ENCODE measurements at places on chromosomes 3 and 15. TPM values are rescaled to one million over a fixed set of nuclear protein-coding genes. Genes with fewer than 3 reads are reported as not detected.

DNA sequence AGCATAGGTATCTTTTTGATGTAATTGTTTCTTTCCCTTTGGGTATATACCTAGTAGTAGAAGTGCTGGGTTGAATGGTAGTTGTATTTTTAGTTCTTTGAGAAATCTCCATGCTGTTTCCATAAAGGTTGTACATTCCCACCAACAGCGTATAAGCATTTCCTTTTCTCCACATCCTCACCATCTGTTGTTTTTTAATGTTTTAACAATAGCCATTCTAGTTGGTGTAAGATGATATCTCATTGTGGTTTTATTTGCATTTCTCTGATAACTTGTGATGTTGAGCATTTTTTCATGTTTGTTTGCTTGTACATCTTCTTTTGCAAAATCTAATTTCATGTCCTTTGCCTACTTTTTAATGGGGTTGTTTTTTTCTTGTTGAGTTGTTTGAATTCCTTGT, 80.0 kb upstream of the TMC3 start:
- DNase-seq, result no peak

GRCh38 chr15:68930268-68931022, at the start of gene SPESP1:
Gene SPESP1, plus strand, starts transcription at chr15:68930525. Its CDS starts 129 bp downstream, at chr15:68930654.
- DNase-seq, result peak; percentile 43

DNA sequence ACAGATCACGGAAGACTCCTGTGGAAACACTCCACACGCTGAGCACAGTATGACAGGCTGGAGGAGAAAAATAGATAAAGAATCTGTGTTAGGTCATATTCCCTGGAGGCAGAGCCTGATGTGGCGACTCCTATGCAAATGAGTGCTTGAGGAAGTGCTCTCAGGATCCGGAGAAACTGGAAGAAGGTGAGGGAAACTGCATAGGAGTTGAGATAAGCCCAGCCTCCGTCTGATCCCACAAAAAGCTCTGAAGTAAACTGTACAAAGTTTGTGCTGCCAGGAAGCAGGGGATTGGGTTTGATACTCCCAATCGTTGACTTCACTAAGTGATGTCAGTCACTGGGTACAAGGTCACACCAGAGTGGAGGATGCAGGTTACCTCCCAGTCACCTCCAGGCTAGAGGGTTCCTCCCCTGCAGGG, 33.4 kb downstream of the OSBPL10 start:
- DNase-seq, result no peak

DNA sequence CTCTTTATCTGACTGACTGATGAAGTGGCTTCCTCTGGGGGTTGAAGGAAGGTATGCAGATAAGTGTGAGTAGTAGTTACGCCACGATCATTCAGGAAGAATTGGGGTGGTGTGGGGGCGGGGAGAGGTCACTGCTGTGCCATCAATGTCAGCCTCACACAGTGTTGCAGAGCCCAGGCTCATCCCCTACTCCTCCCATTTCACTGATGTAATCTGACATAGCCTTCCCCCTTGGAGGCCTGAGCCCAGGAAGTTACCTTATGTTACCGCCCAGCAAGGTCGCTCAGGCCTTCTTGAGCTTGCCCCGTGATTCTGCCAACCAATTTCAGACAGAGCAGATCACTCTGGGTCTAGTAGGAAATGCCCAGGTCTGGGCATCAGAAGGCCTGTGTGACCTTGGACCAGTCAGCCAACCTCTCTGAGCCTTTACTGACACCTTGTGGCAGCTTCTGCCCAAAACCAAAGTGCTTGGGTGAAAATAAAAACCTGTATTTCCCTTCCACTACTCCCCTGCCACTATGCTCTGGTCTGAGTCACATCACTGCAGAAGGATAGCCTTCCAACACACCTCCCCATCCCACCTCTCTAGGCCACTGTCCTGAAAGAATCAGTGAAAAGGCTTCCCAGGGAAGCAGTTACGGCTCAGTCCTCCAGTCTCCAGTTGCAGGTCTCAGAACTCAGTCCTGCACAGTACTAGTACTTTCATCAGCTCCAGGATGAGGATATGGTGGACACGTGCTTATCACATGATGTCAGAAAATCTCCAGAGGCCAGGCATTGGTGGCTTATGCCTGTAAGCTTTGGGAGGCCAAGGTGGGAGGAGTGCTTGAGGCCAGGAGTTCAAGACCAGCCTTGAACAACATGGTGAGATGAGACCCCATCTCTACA, 28.1 kb upstream of the INSYN1 start:
- DNase-seq, result peak; percentile 34

GRCh38 chr3:67017211-67017610, 19.1 kb downstream of the KBTBD8 start:
- peak; percentile 81 for DNase-seq

- DNase-seq, result peak; percentile 88
Observed at GRCh38 chr3:159260049-159260662, 458.3 kb downstream of the MFSD1 start.

GRCh38 chr3:173395412-173396181, 1.9 kb upstream of the NLGN1 start:
- DNase-seq, result peak; percentile 69

- DNase-seq, result peak; percentile 73
Observed at GRCh38 chr3:25468866-25469319, 40.8 kb downstream of the RARB start.

- DNase-seq, result peak; percentile 28
Observed at GRCh38 chr3:175692256-175692655, 833.1 kb downstream of the NAALADL2 start.

DNA sequence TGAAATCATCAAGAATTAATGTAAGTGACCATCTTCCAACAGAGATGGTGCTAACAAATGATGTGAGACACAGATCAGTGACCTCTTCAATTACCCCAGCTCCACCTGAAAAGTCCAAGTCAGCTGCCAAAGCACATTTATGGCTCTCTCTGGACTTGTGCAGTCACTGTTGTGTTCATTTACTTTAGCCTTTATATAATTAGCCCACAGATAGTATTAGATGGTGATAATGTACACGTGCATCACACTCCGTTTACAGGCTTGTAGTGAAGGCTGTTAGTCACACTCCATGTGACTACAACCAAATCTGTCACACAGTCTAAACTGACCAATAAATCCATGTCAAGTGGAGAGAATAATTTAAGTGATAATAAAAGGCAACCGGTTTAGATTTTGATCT, 331.5 kb upstream of the IL12A start:
- DNase-seq, result no peak

DNA sequence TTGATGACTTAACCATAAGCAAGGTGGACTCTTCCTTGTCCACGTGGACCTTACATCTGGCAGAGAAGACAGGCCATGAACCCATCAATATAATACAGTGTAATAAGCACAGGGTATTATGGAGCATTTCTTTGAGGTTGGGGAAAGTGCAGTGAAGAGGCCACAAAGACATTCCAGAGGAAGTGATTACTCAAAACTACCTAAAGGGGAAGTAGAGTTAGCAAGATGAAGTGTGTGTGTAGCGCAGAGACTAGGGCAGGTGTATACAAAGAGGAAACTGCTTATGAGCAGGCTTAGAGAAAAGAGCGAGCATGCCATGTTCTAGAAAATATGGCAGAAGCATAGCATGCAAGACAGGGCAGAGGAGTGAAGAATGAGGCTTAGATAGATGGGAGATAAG, 17.9 kb downstream of the CP start:
- DNase-seq, result no peak

DNA sequence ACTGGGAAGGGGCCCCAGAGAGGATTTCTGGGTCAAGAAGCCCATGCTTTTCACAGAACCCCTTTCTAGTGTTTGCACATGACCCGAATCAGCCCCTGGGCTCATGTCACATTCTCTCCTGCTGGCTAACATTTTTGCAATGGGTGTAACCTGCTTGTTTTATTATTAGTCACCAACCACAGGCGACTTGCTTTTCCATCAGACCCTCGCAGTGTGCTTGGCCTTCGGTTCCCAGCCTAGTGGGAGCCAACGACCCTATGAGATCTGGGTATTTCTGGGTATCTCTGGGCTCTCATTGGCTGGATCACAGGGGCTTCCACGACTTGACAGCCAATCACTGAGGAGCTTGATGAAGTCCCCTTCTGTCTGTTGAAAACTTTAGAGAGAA, 11.0 kb upstream of the FBLN2 start:
- DNase-seq, result peak; percentile 99

DNA sequence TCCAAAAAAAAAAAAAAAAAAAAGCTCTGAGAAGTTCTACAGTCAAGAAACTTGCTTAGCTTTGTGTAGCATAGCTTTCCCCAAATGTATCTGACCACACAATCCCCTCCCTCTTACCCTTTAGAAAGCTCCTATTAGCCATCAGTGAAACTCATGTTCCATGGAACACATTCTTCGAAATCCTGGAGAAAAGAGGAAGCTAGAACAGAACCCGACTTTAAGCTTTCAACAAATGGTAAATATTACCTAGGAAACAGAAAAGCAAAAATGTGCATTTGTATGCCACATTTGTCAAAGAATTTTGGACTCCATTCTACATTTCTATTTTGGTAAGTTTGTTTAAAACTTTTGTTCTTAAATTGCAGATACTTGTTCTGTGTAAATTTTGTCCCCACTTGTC, 17.4 kb upstream of the CRTC3 start:
- no peak for DNase-seq

DNA sequence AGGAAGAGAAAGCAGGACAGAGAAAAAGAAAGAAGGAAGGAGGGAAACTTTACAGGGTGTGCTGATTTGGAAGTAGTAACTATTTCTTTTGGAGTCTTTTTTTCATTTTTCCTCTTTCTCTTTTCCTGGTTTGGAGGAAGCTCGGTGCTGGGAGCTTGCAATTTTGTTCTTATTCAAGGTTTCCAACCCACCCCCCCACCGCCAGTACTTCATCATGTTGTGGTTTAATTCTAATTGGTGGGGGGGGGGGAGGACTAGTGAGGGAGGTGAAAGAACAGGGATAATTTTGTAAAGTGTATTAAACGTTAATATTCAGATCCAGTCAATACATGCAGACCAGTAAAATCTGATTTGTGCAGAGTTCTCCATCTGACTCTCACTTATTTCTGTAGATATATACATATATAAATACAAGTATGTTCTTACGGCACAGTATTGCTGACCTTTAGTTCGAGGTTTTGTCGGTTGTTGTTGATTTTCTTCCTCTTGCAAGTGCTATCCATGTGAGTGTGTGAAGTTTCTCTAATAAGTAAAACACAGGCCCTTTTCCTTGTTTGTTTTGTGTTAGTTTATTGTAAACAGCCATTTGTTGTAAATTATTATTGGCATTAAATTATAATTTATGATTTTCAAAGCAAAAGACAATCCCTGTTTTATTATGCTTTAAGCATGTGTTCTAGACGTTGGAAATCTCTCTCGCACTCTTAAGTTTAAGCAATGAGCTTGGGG, 9.3 kb downstream of the NR2F2 start:
- peak; percentile 47 for DNase-seq

GRCh38 chr15:39287322-39288195, 293.3 kb upstream of the THBS1 start:
- no peak for DNase-seq

DNA sequence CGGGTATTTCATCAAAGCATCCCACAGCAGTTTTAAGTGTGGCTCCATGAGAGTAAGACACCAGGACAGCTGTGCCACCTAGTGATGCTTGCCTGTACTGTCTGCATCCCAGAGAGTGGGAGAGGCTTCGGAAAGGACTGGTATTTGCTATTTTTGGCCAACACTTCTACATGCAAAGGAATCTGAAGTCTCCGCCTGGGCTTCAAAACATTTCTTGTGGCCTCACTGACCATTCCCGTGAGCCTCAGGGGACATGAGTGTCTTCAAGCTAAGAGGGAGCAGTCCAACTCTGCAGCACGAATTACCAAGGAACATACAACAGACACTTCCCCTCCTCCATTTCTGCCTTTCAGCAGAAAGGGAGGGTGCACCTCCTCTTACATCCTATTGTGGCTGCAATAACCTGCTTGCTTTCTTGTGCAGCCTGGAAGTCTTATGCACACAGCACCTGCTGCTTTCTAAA, 177.5 kb downstream of the RORA start:
- peak; percentile 84 for DNase-seq

DNA sequence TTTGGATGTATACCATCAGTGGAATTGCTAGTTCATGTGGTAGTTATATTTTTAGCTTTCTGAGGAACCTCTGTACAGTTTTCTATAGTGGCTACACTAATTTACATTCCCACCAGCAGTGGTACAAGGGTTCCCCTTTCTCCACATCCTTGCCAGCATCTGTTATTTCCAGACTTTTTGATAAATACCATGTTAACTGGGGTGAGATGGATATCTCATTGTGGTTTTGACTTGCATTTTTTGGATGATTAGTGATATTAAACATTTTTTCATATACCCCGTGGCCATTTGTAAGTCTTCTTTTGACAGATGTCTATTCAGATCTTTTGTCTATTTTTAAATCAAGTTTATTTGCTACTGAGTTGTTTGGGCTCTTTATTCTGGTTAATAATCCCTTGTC, 455.6 kb upstream of the RARB start:
- DNase-seq, result no peak

- no peak for DNase-seq
Observed at GRCh38 chr15:43531018-43531670, 13.7 kb downstream of the MAP1A start.

DNA sequence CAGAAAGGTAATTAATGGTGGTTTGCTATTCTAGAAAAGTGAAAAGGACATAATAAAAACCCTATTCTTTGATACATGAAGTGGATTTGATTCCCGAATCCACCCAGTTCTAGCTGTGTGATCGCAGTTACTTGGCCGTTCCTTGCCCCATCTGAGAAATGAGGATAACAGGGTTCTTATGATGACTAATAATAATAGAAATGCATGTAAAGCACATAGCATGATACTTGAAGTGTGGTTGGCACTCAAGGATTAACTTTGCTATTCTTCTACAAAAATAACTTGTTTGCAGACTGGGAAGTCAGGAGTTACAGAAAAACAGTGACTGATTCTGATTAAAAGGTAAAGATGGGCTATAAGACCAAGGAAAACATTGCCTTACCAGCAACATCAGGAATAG, 26.8 kb downstream of the PARL start:
- no peak for DNase-seq

GRCh38 chr15:33492434-33493052, 181.8 kb downstream of the RYR3 start:
- DNase-seq, result no peak

- peak; percentile 4 for DNase-seq
Observed at GRCh38 chr15:45670091-45670490, 35.3 kb downstream of the SQOR start.

GRCh38 chr15:35496585-35496984, 49.4 kb downstream of the DPH6 start:
- DNase-seq, result no peak

Gene PTX3
- total RNA-seq, result 216 TPM

Gene MYRIP
- not detected for total RNA-seq

Gene SEMA3G
- total RNA-seq, result not detected

Gene P2RY1
- total RNA-seq, result 1.1 TPM

Gene CCRL2
- not detected for total RNA-seq

Gene STX19
- total RNA-seq, result not detected

Gene SCN11A
- 0.25 TPM for total RNA-seq

Gene FETUB
- total RNA-seq, result not detected

Gene ADAMTS17
- not detected for total RNA-seq

Gene LYZL4
- not detected for total RNA-seq

Gene XYLB
- total RNA-seq, result 4.9 TPM

Gene TPRG1
- total RNA-seq, result 8.6 TPM

Gene C2CD4A
- not detected for total RNA-seq

All from fibroblast of the aortic adventitia (primary cell).